Activated CD8-positive, alpha-beta T cell treated with anti-CD3 and anti-CD28 coated beads for 36 hours (primary cell): ENCODE measurements at places on chromosomes 2 and 18. TPM values are rescaled to one million over a fixed set of nuclear protein-coding genes. Genes with fewer than 3 reads are reported as not detected.

Gene SLC39A6
- 20.6 TPM for total RNA-seq

Gene EFHD1
- 0.70 TPM for total RNA-seq

Gene CCBE1
- total RNA-seq: not detected

Gene LRP1B
- total RNA-seq: not detected

Gene ELOA2
- total RNA-seq: not detected

DNA sequence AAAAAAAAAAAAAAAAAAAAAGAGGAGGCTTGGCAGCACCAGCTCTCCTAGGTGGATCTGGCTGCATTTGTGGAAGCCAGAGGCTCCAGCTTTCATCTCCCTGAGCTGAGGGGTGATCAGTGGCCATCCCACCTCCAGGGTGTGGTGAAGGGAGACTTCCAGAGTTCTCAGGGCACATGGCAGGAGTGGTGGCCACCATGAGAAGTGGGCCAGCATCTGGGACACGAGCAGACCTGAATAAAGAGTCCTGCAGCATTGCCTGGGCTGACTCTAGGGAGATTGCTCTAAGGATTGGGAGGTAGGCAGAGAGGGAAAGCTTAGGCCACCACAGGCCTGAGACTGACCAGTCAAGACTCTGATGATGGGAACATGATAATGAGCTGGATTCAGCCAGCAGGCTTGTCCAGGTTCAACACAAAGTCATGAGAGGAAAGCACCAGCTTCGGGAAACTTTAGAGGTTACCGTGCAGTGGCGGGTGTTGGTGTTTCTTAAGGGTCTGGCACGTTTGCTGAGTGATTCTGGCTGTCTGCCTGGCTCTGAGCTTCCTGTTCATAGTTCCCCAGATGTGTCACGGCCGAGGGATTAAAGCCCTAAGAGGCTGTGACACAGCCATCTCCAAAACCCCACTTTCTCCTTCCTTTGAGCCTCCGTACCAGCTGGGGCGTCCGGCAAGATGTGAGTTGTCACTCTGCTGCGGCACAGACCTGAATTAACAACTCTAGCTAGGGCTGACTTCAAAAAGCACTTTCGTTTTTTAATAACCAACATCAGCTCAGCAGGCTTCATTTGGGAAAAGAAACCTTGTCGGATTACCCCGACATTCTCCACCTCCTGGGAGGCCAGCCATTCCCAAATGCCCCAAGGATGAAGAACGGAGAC, 38.3 kb upstream of the IL1R1 start:
- DNase-seq: peak; percentile 88

- DNase-seq: no peak
Observed at GRCh38 chr2:101881131-101881530, 110.6 kb upstream of the IL1R2 start.

DNA sequence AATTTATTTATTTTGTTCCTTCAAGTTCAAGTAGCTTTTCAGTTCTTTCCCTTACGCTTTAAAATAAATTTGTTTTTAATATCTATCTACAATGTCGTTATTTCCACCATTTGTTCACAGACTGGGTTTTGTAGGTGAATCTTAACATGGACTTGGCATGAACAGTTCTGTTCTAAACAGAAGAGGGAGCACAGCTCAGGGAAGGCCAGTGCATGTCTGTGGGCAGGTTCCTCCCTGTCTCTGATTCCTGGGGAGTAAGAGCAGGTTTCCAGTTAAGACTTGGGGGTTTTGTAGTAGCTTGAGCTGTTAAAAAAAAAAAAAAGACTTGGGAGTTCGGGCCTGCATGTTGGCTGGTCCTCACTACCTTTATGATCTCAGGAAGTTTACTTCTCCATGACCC, 11.1 kb downstream of the TTL start:
- DNase-seq: no peak

- DNase-seq: peak; percentile 99
Observed at GRCh38 chr2:64606479-64607363, 47.0 kb downstream of the SERTAD2 start.

- DNase-seq: no peak
Observed at GRCh38 chr2:96404446-96405373, 69.1 kb downstream of the NCAPH start.

DNA sequence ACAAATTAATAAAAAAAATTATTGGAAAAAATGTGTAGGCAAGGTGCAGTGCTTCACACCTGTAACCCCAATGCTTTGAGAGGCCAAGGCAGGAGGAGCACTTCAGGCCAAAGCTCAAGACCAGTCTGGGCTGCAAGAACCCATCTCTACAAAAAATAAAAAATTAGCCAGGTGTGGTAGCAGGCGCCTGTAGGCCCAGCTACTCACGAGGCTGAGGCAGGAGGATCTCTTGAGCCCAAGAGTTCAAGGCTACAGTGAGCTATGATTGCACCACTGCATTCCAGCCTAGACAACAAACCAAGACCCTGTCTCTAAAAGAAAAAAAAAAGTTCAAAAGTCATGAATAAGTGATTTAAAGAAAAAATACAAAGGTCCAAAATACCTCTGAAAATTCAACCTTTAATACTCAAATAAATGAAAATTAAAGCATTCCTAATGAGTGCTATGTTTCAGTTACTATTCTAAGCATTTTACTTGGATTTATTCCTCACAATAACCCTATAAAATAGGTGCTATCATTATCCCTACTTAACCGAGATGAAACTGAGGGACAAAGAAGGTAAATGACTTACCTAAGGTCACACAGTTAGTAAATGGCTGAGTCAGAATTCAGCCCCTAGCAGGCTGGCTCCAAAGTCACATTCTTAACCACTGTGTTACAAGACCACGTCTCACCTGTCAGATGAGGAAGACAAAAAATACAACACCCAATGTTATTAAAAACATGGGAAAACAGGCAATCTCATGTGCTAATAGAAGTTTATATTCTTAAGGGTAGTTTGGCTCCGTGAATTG, 36.4 kb upstream of the PCBP1 start:
- no peak for DNase-seq

GRCh38 chr2:77443076-77443475, 79.1 kb downstream of the LRRTM4 start:
- no peak for DNase-seq

GRCh38 chr2:227398684-227399670, 11.2 kb upstream of the SCYGR1 start:
- no peak for DNase-seq

GRCh38 chr2:71905205-71905604, 242.5 kb downstream of the CYP26B1 start:
- no peak for DNase-seq

GRCh38 chr18:54229421-54230059, 5.1 kb upstream of the MBD2 start:
- DNase-seq: peak; percentile 64

GRCh38 chr18:47832348-47832747, 98.1 kb downstream of the SMAD2 start:
- no peak for DNase-seq

- no peak for DNase-seq
Observed at GRCh38 chr18:37424507-37424906, 141.1 kb downstream of the CELF4 start.

GRCh38 chr2:113757138-113757657, 756 bp upstream of the SLC35F5 start:
- peak; percentile 2 for DNase-seq

DNA sequence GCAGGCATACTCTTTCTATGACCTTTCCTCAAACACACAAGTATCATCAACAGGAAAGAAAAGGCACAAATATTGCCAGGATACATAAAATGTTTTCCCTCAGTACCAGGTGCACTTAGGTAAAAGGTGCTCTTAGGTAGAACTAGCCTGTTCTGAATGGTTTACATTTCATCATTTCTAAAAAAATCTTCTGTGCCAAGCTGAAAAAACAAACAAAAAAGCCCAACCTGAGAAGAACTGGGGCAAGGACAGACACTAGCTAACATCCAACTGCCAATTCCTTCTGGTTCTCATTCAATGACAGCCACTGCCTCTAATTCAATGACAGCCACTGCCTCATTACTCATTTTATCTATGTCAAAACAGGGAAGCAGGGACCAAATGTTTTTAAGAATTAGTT, 68.5 kb downstream of the SPIRE1 start:
- DNase-seq: no peak

DNA sequence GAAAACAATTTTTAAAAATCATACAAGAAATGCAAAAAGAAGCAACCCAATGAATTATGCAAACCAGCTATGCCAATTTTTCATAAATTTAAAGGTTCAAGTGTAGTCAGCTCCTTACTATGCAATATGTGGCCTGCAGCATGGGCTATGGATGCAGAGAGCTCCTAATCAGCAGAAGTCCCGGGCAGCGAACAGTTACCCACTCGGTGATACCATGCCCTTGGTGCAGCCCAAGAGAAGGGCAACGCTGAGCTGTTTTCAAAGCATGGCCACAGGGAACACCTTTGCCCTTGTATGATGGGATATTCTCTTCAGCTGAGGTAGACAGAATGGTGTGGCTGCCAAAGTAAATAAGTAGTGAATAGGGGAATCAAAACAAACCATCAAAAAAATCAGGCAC, 17.3 kb upstream of the ARL5A start:
- no peak for DNase-seq

- no peak for DNase-seq
Observed at GRCh38 chr18:5417342-5417741, 121.8 kb upstream of the ZBTB14 start.

DNA sequence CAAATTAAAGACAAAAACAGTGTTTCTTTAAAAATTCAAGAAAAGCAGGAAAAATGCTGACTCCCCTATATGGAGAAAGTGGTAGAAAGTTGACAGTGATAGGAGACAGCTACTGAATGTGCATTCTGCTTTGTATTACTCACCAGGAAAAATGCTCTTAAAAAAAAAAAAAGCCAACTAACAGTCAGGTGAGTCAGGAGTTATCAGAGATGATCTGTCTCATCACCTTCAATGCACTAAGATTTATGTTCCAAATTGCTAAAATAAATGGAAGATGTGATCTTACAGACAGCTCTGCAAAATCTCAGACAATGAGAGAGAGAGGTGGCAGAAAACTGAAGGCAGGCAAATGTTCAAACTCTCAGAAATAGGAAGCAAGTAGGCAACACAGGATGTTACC, 47.6 kb upstream of the ZNF521 start:
- no peak for DNase-seq

DNA sequence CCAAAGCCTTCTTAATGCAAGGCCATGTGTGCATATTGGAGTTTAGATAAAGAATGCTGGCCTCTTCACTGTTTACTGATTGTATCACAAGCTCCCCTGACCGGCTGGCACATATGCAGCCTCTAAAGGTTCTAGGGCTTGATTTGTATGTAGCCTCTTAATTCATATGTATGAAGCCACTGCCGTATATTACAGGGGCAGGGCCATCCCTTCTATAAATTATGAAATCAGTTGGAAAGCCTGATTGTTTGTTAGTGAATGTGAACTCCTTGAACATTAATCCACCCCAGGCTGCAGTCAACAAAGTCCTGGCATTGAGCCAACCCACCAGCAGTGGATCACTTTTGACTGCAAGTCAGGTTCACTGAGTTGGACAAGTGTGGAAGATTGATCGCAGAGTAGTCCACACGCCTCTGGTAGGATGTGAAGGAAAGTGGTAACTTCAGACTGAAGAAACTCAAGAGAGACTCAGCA, 61.6 kb upstream of the PARD3B start:
- no peak for DNase-seq
